ENCODE measurements at places on chromosomes 5 and 9.

- DNase-seq = peak; percentile 37
These were observed 38.7 kb downstream of the JAKMIP2 start for GRCh38 chr5:147743678-147744374.

GRCh38 chr5:123708074-123708806 lies 196.3 kb downstream of the CSNK1G3 start:
- no peak for DNase-seq

GRCh38 chr9:5743109-5743508 lies 89.8 kb downstream of the ERMP1 start:
- DNase-seq = no peak

DNA sequence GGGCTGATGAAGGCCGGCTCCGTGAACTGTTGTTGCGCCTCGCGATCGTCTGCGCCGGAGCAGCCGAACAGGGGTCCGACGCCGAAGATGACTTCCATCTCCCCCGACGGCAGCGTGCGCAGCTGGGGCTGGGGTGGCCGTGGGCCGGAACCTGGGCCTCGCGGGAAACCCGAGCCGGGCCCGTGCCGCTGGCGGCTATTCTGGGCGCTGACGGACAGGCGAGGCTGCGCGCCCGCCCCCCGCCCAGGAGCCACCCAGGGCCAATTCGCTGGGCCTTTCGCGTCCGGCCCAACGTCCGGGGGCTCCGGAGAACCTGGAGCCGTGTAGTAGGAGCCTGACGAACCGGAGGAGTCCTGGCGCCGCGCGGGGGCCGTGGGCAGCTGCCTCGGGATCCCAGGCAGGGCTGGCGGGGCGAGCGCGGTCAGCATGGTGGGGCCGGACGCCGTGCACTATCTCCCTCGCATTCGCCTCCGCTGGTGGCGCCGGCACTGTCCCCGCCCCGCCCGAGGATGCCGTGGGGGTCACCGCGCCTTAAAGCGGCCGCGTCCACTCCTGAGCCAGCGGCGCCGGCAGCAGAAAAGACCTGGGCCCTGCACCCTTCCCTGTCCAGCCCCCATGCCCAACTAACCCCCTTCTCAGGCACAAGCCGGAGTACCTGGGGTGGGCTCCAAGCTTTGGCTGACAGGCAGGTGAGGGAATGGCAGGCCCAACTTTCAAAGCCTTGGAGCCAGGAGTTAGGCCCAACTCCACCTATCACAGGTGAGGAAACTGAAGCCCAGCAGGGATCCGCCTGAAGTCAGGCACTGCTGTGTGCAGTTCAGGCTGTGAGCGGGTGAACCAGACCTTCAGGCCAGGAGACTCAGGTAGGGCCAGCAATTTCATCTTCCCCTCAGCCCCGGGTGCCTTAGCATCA lies at the start of gene PROB1:
Gene PROB1, minus strand, starts transcription at position 451 of the 913 bp plus-strand sequence. Its CDS starts 23 bp downstream, at position 428.
- no peak for DNase-seq

GRCh38 chr5:35736280-35736679 lies 118.6 kb downstream of the SPEF2 start:
- no peak for DNase-seq

GRCh38 chr9:76459694-76460635 lies 983 bp downstream of the GCNT1 start:
- peak; percentile 28 for DNase-seq

DNA sequence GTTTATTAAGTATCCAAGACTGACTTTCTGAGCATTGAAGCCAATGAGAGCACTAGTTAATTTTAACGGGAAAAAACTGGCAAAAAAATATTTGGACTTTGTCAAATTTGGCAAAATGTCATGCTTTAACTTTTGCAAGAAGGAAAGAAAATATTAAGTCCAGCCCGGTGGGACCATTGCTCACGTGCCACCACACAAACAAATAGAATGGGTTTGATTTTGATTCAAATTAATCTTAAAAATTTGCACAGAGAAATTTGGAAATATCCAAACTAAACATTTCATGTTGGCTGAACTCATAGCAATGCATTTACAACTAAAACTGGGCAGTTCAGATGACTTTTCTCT lies 302.2 kb downstream of the EBF1 start:
- DNase-seq = no peak

- DNase-seq = no peak
These were observed 30.2 kb upstream of the EPB41L4B start for GRCh38 chr9:109351032-109351431.

- DNase-seq = no peak
These were observed 45.4 kb downstream of the MARCHF11 start for GRCh38 chr5:16134204-16134603.

- DNase-seq = no peak
These were observed 873 bp downstream of the C9orf50 start for GRCh38 chr9:129619787-129620668.

DNA sequence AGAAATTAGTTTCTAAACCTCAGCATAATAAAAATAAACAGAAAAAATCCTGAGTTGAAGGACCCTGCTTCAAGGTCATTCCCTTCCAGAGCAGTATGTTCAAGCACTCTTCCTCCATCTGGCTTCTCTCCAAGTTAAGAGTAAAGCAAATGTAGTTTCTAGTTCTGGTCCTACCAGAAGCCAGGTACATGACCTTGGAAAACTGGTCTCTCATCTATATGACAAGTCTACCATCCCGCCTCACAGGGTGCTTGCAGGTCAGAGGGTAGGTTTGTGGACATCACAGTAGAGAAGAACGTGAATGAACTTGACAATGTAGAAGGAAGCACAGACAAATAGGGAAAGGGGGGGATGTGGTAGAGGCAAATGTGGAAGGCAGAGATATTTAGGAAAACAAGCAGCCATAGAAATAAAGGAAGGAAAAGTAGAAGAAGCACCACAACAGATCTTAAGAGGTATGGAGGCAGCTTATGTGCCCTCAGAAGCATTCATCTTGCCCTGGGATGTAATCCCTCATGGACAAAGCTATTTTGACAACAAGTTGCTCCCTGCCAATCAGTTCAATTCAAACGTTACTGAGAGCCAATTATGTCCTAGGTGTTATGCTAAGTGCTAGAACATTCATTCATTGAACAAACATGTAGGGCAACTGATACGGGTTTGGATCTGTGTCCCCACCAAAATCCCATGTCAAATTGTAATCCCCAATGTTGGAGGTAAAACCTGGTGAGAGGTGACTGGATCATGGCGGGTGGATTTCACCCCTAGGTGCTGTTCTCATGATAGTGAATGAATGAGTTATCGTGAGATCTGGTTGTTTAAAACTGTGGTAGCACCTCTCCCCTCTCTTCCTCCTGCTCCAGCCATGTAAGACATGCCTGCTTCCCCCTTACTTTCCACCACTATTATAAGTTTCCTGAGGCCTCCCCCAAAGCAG lies 23.7 kb upstream of the CTNNAL1 start:
- DNase-seq = no peak

- DNase-seq = peak; percentile 24
These were observed 95.8 kb downstream of the ALDH1A1 start for GRCh38 chr9:72856972-72857623.

- DNase-seq = no peak
These were observed 17.9 kb downstream of the CMYA5 start for GRCh38 chr5:79707535-79707934.

DNA sequence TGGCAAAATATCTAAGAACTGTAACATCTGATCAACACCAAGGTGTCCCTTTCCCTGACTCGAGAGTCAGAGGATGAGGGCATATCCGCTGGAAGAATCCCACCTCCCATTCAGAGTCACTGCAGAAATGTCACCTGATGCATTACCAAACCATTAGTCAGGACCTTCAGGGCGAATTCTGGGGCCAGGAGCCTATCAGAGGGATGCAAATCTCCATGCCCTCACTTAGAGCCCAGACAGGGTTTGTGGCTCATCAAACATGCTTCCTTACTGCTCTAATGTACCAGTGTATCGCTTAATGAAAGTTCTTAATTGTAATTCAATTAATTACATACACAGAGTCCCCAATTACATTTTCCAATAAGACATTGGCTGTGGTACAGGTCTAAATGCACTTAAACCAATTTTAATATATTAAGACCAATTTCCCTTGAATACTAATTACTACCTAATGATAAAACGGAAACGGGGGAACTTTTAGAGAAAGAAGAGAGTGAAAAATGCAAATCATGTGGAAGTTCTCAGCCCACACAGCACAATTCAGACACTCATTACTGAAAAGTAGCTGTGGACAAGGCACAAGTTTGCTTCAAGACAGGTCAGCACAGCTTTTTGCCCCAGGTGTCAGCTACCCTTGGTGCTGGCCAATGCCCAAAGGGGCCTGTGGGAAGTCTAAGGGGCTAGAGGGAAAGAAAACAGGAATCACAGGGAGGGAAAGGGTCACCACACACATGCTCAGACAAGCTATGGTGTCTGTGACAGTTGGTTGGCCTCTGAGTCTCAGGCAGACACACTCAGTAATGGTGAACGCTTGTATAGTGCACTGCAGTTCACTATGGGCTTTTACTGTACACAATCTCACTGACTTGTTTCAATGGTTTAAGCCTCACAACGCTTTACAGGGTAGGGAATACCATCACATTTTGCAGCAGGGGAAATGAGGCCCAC lies 211.6 kb downstream of the MAPKAP1 start:
- no peak for DNase-seq

DNA sequence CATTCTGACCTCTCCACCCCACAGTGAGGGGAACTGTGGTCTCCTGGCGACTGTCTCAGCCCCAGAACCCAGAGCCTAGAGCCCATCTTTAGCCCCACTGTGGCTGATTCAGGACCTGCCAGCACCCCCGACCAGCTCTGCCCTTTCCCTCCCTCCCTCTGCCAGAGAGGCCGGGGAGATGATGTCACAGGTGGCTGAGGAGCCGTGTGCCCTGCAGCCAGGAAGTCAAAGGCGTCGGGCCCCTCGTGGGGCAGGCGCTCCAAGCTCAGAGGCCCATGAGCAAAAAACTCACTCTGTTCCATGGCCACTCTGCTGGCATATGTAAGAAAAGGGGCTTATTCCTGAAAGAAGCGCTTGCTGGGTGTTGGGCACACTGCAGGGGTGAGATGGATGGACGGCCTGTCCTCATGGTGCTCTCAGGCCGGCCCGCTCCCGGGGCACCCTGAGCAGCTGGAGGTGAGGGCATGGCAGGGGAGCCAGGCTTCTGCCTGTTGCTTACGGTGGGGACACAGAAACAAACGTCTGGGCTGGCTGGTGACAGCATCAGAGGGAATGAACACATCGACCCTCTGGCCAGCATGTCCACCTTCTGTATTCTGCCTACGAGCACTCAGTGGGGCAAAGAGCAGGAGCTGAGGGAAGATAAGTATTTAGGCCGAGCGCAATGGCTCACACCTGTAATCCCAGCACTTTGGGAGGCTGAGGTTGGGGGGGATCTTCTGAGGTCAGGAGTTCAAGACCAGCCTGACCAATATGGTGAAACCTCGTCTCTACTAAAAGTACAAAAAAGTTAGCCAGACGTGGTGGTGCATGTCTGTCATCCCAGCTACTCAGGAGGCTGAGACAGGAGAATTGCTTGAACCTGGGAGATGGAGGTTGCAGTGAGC lies 41.1 kb downstream of the LAMC3 start:
- no peak for DNase-seq

- no peak for DNase-seq
These were observed 241.0 kb downstream of the AOPEP start for GRCh38 chr9:94967482-94967881.

DNA sequence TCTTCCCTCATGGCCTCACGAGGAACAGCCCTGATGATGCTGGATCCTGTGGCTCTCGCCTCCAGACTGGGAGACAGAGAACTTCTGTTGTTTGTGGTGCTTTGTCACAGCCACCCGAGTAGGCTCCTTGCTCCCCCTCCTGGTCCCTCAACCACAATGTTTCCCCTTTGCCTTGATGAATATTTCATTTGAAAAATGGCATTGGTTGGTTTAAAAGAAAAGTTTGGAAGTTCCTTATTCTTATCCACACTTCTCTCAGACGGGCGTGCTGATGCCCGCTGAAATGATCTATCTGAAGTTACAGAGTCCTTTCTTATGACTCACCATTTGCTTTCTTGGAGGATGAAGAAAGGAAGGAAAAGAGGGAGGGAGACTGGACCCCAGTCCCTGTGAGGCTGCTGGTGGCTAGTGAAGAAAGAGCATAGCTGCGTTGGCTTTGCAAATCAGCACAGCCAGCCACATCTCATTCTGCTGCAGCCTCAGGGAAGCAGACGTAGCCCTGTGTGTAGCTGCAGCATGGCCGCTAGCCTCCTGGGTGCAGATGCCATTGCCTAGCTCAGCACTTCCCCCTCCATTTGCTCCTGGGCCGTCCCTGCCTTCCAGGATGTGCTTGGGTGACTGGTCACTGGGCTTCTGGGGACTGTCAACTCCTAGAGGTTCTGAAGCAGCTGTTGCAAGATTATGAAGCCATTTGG lies 185.9 kb downstream of the ERCC6L2 start:
- DNase-seq = no peak

- DNase-seq = no peak
These were observed 4.4 kb upstream of the TMEM268 start for GRCh38 chr9:114606597-114607207.

GRCh38 chr9:86200599-86201162 lies 58.8 kb downstream of the C9orf153 start:
- DNase-seq = no peak

DNA sequence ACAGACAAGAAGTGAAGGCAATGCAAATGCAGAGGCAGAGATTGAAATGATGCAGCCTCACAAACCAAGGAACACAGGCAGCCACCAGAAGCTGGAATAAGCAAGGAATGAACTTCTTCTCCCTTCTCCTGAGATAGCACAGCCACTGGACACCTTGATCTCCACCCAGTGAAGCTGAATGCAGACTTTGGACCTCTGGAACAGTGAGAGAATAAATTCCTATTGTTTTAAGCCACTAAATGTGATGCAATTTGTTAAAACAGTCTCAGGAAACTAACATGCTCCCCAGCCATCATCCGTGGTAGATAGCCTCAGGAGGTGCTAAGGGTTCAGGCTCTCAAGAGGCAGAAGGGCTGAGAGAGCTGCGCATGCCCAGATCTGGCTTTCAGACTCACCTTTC lies 512.2 kb upstream of the ZNF608 start:
- DNase-seq = no peak

DNA sequence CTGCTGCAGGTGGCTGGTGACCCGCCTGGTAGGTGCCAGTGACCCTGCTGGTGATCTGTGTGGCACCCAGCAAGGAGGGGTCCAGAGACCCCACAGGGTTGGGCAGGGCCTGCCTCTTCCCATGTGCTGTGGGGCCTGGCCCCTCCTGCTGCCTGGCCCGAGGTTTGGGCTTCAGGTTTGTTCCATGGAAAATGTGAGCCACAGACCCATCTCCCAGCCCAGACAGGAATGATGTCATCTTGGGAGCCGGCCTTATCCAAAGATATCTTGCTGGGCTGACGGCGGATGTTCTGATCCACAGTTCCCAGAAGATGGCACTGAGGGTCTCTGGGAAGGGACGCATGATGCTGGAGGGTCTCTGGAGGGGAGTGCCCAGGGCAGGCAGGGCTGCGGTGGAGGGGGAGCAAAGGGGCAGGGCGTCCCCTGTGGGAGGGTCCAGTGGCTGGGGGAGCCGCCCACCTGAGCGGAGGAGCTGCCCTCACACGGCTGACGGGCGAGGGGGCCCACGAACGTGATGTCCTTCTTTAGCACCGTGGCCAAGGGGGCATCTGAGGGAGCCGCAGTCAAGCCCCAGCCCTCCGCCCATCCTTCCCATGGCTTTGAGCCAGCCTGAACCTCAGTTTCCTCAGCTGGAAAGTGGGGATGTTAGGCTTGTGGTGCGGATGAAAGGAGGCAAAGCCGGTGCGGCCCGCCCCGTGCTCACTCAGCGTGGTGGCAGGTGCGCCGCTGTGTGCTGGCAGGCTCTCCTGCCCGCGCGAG lies 68.1 kb downstream of the COL5A1 start:
- no peak for DNase-seq

Measured in NCI-H774 (cell line).